Cardiac septum (tissue), 1 donor: ENCODE measurements at places on chromosomes 7 and 10. TPM values are rescaled to one million over a fixed set of nuclear protein-coding genes. Genes with fewer than 3 reads are reported as not detected.

DNA sequence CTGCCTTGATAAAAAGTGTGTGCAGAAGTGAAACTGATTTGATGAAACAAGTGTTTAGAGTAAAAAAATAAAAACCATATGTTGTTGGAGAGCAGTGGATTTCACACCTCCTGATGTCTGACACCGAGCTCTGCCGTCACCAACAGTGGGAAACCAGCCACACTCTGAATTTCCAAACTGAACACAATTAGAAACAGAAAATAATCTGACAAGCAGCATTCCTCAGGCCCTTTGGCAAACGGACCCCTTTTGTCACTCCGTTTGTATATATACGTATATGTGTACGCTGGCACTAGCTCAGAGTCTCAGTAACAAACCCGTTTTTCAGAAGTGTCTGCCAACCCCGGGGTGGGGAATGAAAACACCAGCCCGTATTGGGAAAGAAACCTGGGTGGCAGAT, 32.4 kb downstream of the TACC2 start:
- no peak for DNase-seq

DNA sequence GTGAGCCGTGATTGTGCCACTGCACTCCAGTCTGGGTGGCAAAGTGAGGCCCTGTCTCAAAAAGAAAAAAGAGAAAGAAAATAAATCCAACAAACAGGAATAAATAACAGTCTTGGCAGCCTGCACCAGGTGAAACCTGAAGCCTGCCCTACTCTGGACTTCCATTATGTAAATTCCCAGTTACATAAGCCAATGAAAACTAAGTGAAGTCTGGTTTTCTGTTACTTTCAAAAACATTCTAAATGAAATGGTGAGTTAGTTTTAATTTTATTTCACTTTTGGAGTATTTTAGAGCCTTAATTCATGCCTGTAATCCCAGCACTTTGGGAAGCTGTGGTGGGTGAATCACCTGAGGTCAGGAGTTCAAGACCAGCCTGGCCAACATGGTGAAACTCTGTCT, 22.5 kb upstream of the HIBADH start:
- no peak for DNase-seq

DNA sequence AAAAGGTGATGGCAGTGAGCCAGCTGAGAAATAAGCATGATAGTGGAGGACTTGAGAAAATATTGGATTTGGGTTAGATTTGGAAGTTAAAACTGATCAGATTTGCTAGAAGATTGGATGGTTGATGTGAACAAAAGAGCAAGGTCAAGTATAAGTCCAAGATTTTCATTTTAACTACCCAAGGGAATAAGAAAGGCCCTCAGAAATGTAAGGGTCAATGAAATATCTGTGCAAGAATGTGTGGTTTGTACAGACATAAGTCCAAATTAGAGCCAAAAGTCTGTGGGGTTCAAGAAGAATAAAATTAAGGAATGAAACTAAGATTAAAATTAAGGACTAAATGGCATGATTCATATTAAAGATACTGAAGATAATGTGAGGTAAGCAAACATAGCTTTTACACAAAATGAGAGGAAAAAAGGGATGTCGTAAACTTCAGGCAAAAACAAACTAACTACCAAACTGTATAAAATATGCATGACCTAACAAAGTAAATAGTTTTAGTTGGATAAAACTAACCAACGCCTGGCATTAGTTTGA, 78.4 kb upstream of the CACNA2D1 start:
- DNase-seq = no peak

- DNase-seq = no peak
Measured at GRCh38 chr7:130096243-130096827, 26.0 kb downstream of the KLHDC10 start.

FAM13C gene
- total RNA-seq = 7.5 TPM

RPEL1 gene
- not detected for total RNA-seq
